ENCODE measurements at places on chromosomes 12 and 14. TPM values are rescaled to one million over a fixed set of nuclear protein-coding genes. Genes with fewer than 3 reads are reported as not detected.

Gene C3AR1
- total RNA-seq, result not detected

Gene CFAP251
- total RNA-seq, result 1.2 TPM

Gene AMDHD1
- 2.8 TPM for total RNA-seq

Gene CPSF6
- 62.9 TPM for total RNA-seq

Gene DIO3
- not detected for total RNA-seq

Gene SPRYD4
- total RNA-seq, result 1.8 TPM

Gene VRTN
- total RNA-seq, result not detected

Gene NPFF
- not detected for total RNA-seq

Gene PROX2
- not detected for total RNA-seq

Gene ERP27
- not detected for total RNA-seq
